ENCODE measurements at places on chromosomes 2 and 18.

DNA sequence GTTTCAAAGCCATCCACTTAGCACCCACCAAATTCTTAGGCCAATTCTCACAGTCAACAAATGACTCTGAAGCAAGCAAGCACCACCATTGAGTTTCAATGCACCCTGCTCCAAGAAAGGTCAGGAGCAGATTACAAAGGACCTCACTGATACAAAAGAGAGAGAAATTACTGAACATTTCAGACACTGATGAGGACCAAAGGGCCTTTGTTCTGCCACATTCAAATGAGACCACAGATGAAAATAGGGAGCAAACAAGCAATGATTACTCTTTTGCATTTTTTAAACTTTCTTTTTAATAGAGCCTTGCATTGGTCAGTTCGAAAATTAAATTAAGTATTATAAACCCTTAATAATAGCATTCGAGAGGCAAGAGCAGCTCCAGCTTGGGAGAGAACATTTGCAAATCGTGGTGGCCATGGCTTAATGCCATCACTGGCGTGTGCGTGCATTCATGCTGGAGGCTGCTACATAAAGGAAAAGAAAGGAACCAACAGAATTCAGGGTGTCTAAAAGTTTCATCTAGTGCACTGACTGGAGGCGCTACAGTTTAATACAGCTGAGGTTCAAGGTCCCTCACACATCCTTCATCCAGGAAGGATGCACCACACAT, 87.5 kb downstream of the KLF7 start:
- no peak for DNase-seq

GRCh38 chr2:138626148-138626547, 124.6 kb downstream of the SPOPL start:
- no peak for DNase-seq

- no peak for DNase-seq
Measured at GRCh38 chr2:237140689-237141285, 55.1 kb downstream of the COPS8 start.

GRCh38 chr2:83850071-83850725, 608.9 kb downstream of the SUCLG1 start:
- DNase-seq = no peak

DNA sequence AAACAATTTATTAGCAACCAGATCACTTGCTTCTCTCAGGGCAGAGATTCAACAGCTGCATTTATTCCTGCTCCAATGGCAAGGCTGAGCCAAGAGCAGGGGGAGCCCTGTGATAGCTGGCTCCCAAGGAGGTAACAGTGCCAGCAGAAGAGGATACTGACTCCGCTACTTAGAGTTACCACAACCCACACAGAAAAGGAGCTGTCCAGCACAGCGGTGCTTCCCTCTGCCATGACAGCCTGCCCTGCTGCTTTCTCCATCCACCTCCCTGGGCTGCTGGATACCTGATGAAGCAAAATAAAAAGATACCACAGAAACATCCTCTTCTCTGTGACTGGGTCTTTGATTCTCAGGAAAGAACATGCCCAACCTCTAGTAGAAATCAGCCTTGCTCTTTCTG, 467.2 kb downstream of the LRRTM4 start:
- DNase-seq = no peak

DNA sequence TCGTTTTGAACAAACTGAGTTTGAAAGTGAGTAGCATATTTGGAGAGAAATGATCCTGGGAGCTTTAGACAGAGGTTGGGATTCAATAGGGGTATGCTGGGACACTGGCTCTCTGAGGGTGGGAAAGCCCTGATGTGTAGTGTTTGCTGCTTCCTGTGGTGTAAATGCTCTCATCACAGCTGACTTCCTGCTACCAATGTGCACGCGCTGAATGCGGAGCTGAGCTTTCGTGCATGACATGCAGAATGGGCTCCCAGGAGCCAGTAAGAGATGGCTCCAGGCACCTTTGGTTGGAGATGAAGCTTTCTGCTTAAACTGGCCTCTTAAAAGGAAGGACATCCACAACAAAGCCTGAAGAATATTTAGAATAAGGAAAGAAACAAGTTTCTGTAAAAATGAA, 224.1 kb upstream of the CCDC150 start:
- DNase-seq = peak; percentile 12

DNA sequence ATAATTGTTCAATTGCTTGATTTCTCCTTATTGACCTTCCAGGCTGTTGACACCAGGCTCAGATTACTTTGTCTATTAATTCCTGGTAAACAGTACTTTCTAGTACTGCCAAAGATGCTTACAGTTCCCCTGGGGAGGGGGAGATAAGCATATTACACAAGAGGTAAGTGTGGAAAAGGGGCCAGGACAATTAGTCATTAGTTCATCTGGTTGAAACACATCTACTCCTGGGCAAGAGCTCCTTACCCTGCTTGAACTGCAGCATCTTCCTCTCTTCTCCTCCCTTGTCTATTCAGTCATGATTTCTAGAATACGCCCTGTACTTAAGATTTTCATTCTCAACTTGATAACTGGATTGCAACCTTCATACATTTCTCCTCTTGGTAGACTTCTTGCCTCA, 10.4 kb upstream of the SPATS2L start:
- no peak for DNase-seq

GRCh38 chr2:4139316-4139715, 435.9 kb downstream of the DCDC2C start:
- no peak for DNase-seq

DNA sequence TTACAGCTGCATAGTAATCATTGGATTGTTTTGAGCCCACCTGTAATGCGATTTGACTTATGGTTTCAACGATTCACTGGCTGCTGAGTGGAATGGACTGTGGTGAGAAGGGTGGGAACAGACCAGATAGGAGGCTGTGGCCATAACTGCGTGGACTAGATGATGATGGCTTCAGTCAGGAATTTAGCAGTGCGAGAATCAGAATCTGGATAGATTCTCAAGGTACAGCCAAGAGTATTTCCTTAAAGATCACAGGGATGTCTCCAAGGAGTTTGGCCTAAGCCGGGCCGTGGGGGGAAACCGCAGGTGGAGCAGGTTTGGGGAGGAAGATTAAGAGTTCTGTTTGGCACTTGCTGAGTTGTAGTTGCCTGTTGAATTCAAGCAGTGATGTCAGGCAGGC, 44.0 kb upstream of the CHMP1B start:
- DNase-seq = no peak

DNA sequence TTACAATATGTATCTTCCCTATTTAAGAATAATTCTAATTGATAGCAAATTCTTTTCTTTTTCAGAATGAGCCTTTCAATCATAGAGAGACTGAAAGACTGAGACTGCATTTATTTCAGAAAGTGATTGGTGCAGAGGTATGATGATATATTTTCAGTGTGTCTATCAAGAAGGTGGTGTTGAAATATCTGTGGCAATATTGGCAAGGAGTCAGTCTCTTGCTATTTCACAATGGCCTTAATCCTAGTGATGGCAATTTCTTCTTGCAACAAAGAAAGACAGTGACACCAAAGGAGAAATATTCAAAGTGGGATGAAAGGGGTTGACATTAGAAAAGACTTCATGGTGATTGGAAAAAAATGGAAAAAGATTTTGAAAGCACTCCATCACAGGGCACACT, 21.7 kb upstream of the ZBTB14 start:
- DNase-seq = no peak

DNA sequence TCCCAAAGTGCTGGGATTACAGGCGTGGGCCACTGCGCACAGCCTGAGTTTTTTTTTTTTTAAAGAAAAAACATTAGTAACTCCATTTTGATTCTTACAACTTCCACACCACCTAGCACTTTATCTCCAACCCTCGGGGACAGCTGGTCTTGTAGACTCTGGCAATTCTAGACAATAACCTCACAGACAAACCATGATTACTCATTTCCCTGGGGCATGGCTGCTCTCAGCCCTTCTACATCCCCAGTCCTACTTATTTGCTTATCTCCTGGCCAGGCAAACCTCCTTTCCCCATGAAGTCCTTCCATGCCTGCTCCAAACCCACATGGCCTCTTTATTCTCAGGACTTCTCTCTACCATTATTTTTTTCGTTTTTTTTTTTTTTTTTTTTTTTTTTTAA, 91.1 kb downstream of the ACTR3 start:
- DNase-seq = no peak

DNA sequence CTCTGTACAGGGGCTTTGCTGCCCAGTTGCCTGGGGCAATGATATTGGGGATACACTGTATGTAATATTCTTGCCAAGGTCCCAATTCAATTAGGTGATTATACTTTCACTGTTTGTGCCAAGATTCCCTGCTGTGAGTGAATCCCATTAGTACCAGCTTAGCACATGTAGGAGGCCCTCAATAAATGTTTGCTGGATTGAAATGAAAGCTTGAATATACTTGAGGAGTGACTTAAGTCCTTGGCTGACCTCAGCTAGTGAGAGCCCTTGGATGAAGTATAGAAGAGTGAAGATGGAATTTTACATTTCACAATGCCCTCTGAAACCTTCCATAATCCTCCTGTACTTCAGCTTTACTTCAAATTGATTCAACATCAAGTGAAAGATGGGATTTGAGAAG, 102.9 kb downstream of the GATA6 start:
- DNase-seq = no peak

DNA sequence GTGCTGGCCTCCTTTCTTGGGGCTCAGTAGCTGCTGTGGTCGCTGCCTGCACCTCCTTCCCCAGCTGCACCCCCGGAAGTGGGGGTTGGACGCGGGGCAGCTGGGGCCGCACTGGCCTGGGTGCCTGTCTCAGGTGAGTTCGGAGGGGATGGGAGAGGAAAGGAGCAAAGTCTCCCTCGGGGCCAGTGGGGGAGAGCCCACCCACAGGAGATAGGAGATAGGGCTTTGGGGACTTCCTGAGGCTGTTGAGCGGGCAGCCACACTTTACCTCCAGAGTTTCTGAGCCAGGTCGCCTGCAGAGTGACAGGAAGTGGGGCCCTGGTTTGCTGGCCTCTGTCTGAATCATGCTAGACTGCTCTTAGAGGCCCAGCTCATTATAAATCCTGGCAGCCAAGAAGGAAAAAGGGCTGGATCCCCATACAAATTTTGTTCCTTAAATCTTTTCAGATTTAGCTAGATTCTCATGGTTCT, 8.1 kb downstream of the MBP start:
- peak; percentile 71 for DNase-seq

GRCh38 chr2:163713534-163714311, 22.1 kb downstream of the FIGN start:
- no peak for DNase-seq

GRCh38 chr18:48441405-48441881, 32.3 kb upstream of the ZBTB7C start:
- no peak for DNase-seq

DNA sequence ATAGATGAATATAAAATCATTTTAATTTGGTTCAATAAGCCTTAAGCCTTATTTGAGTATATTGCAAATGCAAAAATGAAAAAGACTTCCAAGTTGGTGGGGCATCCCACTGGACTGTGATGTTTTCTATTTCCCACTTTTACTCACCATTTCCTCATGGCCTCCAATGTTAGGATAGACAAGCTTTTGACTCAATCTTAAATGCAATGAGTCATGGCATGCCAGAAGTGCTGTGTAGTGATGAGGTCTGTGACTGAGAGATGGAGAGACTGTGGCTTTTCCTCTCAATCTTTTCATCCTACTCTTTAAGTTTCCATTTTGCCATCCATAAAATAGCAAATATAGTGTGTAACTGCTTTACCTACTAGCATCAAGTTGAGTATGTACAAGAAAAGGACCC, 1401.2 kb upstream of the CELF4 start:
- no peak for DNase-seq

- no peak for DNase-seq
Measured at GRCh38 chr18:49651033-49651432, 89.2 kb downstream of the LIPG start.

GRCh38 chr2:64796926-64797325, 143.2 kb upstream of the SERTAD2 start:
- DNase-seq = no peak

DNA sequence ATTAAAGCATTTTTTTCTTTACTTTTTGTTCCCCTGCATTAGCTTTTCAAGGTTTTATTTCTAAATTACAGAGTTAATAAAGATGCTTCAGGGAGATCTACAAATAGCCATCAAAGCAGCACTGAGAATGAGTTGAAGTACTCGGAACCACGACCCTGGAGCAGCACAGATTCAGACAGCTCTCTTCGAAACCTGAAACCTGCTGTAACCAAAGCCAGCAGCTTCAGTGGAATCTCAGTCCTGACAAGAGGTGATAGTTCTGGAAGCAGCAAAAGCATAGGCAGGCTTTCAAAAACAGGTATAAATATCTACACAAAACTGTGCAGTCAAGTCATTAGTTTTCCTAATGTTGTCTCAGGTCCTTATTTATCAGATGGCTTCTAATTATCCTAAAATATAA, 102.8 kb upstream of the UBXN4 start:
- no peak for DNase-seq

DNA sequence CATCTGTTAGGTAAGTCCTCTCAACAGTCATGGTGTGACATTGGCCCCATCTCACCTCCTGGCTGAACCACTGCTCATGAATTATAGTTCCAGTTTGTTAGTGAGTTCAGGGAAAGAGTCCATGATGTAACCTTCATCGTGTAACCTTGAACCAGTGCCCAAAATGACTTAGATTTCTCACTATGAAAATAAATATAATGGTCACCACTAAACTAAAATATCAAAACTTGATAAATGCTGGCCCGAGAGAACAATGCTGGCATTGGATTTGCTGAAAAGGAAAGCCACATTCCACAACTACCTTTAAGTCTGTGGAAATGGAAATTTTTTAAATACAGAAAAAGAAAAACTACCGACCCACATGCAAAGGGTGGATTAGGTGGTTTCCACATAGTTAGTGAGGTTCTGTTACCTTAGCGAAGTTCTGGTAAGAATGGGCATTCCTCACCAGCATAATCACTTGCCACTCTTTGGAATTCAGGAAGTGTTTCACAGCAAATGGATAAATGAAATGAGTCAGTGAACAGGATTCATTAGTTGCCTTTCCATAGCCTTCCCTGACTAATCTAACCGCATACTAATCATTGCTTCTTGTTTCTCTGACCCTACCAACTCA, 133.9 kb upstream of the CTAGE1 start:
- no peak for DNase-seq

GRCh38 chr2:240510513-240511210, 47.1 kb downstream of the ANKMY1 start:
- DNase-seq = no peak

- DNase-seq = no peak
Measured at GRCh38 chr2:208827549-208828221, 421.1 kb downstream of the PTH2R start.

DNA sequence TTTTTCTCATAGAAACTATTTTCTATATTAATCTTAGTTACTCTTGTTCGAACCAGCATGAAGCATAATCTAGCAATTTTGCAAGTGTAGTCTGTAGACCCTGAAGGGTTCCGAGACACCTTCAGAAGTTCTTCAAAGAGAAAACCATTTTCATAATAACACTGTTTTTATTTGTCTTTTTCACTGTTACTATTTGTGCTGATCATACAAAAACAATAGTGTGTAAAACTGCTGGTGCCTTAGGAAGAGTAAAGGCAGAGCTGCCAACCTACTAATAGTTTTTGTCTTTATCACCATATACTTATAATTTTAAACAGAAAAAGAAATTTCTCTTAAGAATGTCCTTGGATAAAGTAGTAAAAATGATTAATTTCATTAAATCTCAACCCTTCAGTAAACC, 218.9 kb downstream of the ZNF385B start:
- DNase-seq = no peak
